ENCODE measurements at places on chromosomes 4 and X.

- peak; percentile 66 for DNase-seq
Observed at GRCh38 chr4:6470502-6471306, 1.7 kb downstream of the PPP2R2C start.

DNA sequence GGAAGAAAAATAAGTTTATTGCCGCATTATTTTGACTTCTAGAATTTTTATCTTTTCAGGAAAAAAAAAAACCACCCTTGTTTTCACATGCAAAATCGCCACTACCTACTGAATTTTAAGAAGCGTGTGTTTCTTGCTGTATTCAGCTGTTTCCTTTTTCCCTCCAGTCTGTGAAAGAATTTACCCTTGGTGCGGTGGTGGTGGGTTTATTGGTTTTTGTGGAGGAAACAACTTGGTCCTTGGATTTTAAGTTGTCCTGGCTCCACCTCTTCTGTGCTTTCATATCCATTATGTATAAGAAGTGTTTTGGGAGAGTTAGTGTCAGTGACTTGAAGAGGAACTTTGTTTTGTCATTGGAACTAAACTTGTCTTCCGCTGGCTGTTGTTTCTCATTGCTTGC is 8.1 kb downstream of the RAPGEF2 start:
- no peak for DNase-seq

DNA sequence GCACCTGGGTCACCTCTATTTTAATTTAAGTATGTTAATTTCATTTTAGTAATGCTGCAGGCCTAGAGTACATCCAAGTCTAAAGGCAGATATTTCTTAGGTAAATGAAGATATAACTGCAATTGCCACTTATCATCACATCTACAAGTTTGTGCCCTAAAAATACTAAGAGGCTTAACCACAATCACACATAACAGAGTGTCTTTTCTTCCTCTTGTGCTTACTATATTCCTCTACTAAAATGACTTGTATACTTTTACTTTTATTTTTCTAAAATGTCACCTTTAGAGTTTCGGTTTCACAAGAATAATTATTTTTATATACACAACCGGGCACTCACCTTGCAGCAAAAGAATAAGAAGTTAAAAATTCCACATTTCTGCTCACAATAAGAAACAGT is 77.9 kb downstream of the EFHC2 start:
- no peak for DNase-seq

DNA sequence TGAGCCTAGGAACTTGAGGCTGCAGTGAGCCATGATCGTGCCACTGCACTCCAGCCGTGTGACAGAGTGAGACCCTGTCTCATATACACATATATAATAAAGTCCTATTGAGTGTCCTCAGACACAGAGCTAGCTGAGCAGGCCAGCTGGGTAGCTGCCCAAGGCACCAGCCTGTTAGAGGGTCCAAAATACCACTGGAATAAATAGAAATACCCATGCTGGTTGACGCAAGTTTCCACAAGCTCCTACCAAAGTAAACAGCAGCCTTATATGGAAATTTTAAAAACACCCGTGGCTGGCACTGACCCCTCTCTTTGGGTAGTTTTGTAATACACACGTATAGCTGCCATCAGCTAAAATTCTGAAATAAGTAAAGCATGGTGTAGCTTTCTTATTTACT is 348.6 kb downstream of the BCOR start:
- no peak for DNase-seq

DNA sequence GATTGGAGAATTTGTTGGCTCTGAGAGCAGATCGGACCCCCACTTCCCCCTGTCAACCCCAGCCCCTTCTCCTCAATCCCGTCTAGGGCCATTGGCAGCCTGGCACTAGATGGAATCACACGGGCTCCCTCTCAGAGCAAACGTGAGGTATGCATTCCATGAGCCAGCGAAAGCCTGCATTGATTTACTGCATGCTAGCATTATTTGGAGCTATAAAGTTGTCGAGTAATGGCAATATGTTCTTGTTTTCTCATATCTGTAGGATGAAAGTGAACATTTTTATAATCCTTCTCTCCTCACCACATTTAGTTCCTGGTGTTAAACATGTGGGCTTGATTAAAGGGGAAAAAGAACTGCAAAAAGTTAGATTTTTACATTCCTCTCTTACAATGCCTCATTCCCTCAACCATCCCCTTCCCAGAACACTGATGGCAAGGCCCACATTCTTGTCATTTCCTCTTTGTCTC is 159.2 kb downstream of the SPRY1 start:
- DNase-seq, result no peak

DNA sequence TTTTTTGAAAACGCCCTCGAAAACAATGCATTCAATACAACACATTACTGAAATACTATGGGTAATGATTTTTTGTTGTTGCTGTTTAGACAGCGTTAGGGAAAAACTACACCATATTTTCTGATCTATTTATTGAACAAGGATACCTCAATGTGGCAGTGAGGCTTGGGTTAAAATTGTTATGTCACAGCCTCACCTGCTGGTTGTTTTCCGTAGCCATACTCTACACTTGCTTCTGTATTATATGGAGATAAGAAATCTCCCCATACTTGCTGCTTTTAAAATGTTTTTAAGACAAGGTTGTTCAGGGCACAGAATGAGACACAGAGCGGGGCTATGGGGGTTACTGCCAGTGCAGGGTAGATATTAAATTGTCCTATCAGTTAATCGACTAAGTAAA is 221.6 kb upstream of the FTHL17 start:
- no peak for DNase-seq

- DNase-seq, result no peak
Observed at GRCh38 chr4:125663896-125664767, 349.4 kb downstream of the FAT4 start.

GRCh38 chrX:45602151-45602550 is 401.5 kb upstream of the DIPK2B start:
- DNase-seq, result no peak

DNA sequence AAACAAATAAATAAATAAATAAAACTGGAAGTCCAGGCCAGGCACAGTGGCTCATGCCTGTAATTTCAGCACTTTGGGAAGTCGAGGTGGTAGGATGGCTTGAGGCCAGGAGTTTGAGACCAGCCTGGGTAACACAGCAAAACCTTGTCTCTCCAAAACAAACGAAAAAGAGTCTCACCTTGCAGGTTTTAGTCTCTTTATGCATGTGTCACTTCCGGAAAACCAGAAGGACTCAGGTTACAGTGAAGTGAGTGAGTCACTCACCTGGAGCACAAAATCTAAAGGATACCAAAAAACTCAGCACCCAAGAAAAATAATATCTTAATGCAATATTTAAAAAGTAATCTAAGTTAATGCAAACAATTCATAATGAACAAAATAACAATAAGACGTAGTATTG is 20.1 kb upstream of the SLC34A2 start:
- DNase-seq, result no peak

DNA sequence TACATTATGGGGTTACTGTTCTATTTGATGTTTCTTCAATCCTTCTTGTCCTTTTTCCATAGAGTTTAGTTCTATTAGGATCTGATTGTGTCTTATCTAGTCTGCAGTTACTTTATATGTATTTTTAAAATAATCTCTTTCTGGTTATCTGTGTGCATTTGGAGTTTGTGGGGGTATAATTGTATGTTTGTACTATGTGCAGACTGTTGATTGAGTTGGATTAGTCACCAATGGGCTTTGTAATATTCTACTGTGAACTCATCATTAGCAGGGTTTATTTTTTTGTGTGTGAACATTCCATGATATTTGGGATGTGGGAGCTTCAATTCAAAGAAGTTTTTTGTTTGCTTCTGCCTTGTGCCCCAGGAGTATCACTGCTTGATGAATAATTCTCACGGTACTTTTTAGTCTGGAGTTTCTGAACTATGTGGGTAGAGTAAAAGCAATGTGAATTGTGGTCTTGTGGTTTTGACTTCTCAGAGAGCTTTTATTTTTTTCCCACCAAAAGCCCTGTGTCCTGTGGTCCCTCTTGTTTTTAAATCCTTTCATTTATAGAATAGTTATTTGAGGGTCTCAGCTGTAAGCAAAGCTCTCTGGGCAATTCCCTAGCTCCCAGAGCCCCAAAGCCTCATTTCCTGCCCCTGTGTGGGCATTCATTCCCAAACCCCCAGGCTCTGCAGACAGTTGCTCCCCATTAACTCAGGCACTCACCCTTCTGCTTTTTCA is 127.8 kb downstream of the PHKA2 start:
- DNase-seq, result no peak

DNA sequence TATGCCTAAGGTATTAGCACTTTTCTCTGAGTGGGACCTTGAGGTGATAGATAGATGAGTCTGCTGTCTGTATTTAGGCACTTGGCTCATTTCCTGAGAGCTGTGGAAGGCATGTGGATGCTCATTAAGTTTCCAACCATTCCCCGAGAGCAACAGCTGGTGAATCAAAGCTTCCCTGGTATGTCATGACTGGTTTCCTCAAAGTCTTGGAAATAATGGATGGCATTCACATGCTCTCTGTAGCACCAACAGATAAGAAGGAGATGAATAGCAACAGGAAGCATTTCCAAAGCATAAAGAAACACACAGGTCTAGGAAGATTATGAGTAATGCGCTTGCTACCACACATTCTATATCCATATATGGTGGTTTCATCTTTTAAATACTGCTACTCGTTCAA is 118.3 kb upstream of the ETNPPL start:
- DNase-seq, result no peak

DNA sequence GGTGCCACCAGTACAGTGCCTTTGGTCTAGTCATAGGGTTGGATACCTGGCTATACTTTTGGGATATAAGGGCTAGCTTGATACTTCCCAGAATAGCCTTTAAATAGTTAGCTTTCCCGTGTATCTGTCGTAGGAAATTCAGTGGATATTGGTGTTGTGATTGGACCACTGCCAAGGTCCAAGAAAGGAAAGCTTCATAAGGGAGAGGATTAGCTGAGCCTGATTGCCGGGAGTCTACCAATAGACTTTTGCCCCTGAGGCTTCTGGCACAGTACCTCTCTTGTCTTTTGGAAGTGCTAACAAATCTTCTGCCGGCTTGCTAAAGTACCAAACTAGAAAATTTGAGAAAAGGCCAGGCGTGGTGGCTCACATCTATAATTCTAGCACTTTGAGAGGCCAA is 350.6 kb downstream of the CHIC1 start:
- no peak for DNase-seq

DNA sequence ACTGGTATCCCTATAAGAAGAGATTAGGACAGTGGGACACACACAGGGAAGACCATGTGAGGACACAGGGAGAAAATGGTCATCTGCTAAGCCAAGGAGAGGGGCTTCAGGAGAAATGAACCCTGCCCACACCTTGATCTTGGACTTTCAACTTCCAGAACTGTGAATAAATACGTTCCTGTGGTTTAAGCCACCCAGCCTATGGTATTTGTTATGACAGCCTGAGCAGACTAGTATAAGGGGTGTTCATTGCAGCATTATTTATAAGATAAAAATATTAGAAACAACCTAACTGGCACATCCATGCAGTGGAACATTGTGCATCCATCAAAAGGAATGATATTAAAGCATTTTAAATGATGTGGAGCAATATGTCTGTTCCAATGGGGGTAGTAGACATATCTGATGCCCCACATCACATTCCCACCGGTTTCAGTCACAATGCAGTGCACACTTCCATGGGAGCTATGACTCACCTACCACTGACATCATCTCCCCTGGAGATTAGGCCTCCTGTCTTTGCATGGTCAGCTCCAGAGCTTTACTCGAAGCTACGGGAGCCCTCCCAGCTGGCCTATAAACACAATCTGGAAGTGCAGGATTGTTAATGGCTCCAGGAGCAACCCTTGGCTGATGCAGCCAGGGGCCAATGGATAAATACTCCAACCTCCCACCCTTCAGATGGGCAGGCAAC is 38.9 kb upstream of the MAMLD1 start:
- no peak for DNase-seq

- no peak for DNase-seq
Observed at GRCh38 chrX:105845631-105846030, 23.3 kb downstream of the NRK start.

- DNase-seq, result no peak
Observed at GRCh38 chrX:129706400-129707072, 32.2 kb upstream of the XPNPEP2 start.

DNA sequence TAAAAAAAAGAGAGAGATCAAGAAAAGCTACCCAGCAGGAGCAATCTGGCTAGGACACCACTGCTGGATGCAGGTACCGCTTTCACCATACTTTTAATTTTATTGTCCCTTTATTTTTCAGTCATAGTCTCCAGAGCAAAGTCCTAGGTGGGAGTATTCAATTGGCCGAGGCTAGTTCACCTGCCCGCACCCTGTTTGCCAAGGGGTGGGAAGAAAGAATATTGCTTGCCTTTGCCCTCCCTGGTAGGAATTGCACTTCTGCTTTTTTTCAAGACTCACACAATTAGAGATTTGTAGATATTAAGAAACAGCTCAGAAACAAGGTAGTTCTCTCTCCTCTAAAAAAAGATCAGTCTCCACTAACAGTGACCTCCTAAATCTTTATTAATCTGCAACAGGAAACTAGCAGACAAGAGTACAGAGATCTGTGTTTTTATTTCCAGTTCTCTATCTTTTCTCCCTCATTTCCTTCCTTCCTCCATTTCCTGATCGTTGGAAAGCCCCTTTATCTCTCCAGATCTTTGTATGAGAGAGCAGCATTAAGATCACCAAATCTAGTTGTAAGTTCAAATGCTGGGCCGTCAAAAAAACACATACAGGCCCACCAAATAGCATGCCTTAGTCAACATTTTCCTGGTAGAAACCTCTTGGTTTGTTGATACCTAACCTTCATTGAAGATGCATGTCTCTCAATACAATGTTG is 9.4 kb upstream of the RPGR start:
- no peak for DNase-seq

DNA sequence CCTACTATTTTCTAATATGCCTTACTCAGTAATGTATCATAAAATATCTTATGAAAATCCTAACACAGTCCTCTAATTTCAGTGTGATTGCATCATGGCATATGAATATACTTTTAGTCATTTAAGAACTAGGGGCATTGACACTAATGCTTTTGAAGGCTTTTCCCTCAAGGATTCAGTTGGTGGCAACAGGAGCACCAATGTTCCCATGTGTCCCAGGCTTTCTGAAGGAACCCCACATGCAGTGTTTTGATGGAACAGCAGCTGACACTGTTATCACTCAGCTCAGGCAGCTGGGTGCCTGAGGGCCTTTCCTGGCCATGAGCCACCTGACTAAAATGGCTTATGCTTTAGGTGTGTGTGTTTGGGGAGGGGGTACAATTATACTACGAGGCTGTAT is 348.3 kb downstream of the ARHGAP24 start:
- no peak for DNase-seq

GRCh38 chr4:171834640-171835039 is 21.4 kb downstream of the GALNTL6 start:
- DNase-seq, result no peak

DNA sequence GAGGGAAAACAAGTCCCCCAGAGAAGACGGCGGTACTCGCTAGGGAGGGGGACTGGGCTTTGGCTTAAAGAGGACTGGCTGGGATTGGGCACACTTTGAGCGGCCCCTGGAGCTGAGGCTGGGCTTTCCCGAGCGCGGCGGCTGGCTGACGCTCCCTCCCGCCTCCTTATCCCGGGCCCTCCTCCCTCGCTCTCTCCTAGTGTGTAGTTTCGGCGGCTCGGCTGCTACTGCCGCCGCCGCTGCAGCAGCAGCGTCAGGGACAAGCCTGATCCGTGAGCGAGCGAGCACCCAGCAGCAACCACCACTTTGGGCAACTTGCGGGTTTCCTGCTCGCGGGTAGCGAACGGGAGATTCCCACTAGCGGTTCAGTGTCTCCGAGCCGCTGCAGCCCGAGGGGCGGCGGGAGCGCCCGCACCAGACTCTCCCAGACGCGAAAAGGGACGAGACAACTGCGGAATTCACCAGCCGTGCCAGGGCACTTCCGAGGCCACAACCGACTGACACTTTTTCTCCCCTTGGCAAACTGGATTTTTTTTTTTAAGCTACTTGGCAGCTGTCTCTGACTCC is 632 bp upstream of the PCDH7 start:
- DNase-seq, result no peak

GRCh38 chr4:180189666-180190065 is 2053.5 kb upstream of the TENM3 start:
- no peak for DNase-seq
